Pancreas (tissue), 10 donors: ENCODE measurements at places on chromosomes 7 and 10. TPM values are rescaled to one million over a fixed set of nuclear protein-coding genes. Genes with fewer than 3 reads are reported as not detected.

DNA sequence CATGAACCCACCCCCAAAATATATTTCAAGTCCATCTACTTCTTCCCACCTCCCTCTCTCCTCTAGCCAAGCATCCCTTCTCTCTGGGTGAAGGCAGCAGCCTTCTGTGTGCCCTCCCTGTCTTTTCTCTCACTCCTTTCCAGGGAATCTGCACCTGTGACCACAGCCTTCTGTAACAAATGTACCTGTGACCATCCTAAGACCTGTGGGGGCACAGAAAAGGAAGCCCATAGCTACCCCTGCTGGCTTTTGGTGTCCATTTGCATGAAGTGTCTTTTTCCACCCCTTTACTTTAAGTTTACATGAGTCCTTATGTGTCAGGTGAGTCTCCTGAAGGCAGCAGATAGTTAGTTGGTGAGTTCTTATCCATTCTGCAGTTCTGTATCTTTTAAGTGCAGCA, 2.0 kb upstream of the TBXAS1 start:
- no peak overlapping the region for H3K4me3 ChIP-seq
- H3K4me1 ChIP-seq: no peaks in the 10 kb centered on the region
- H3K27me3 ChIP-seq: no peaks in the 10 kb centered on the region
- H3K36me3 ChIP-seq: no peaks in the 10 kb centered on the region
- H3K27ac ChIP-seq: no peak overlapping the region

DNA sequence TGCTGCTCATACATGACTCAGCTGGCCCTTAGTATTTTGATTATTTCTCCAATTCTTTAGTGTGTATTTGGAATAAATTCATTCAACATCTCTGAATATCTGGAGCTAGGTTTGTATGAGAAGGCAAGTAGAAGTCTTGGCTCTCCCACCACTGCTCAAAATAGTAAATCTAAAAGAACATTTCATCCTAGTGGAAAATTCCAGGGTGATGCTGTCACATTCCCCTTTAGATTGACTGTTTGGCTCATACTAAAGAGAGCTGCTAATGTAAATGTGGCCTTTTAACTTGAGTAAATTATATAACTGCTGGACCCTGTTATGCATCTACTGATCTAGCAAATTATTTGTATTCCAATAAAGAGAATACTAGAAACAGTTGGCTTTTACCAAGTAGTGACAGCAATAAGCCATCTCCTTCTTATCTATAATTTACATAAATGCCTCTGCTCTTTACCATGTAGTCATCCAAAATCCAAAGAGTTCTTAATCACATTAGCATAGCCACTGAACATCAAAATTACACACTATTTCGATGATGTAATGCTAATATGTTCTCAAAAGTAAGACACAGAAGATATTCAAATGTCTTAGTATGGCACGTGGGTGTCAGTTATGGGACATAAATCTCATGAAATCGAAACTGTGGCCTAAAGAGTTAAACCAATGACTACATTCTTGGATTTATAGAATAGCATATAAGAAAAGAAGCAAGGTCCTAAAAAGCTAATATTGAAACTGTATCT, 86.9 kb upstream of the KCND2 start:
- no peak overlapping the region for H3K4me3 ChIP-seq
- H3K36me3 ChIP-seq: no peaks in the 10 kb centered on the region
- DNase-seq: no peak
- H3K27me3 ChIP-seq: no peaks in the 10 kb centered on the region

GRCh38 chr10:61919646-61920215, 18.2 kb downstream of the ARID5B start:
- no peak overlapping the region for H3K27ac ChIP-seq
- no peaks in the 10 kb centered on the region for H3K36me3 ChIP-seq
- no peaks in the 10 kb centered on the region for H3K27me3 ChIP-seq
- H3K4me3 ChIP-seq: no peak overlapping the region

DNA sequence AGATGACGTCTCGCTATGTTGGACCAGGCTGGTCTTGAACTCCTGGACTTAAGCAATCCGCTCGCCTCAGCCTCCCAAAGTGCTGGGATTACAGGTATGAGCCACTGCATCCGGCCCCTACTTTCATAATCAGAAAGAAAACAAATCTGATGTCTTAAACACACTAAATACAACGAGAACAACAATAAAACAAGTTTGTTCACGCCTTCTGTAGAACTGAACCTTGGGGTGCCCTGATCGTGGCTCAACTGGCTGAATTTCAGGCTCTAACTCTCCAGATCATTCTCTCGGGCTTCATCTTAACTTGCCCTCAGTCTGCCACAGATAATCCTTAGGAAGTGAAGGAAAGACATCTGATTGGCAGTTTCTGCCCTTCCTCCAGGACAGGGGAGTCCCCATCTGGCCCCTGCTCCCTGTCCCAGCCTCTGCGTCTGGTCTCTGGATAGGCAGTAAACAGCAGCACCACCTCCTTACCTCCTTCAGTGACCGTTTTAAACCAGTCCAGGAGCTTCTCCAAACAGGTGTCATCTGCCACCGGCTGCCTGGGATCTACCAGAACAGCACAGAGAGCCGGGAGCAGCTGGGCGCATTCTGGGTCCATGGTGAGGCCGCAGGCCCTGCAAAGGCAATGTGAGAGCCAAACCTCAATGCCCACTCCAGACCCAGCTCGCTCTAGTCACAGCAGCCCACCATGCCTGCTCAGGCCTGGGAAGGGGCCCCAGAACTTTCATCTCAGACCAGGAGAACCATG, 1.3 kb downstream of the BRAT1 start:
- H3K27ac ChIP-seq: no peak overlapping the region
- H3K36me3 ChIP-seq: no peaks in the 10 kb centered on the region

DNA sequence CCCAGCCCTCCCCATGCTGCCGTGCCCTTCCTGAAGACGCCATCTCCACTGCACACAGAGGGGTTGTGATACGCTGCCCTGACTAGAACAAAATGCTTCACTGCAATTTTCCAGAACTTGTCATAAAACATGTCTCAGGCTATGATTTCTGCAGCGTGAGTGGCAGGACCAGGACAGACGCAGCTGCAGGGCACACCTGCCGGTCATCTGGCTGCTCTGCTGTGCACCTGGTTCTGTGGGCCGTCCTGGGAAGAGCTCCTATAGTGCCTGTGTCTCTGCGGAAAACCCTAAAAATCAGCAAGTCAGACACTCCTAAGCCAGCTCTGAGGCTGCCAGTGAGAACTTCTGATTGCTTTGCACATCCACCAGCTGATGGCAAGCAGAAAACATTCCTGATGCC, 39.7 kb upstream of the DIP2C start:
- no peak overlapping the region for H3K4me3 ChIP-seq
- H3K4me1 ChIP-seq: no peaks in the 10 kb centered on the region
- no peak for DNase-seq
- no peaks in the 10 kb centered on the region for H3K36me3 ChIP-seq

- no peaks in the 10 kb centered on the region for H3K36me3 ChIP-seq
- peaks cover 6% of the 10 kb centered on the region for H3K4me1 ChIP-seq
- no peak for DNase-seq
- no peak overlapping the region for H3K27ac ChIP-seq
- no peak overlapping the region for H3K4me3 ChIP-seq
These were observed 11.1 kb downstream of the STK17A start for GRCh38 chr7:43594020-43594419.

GRCh38 chr10:9091530-9092093, 1037.1 kb downstream of the GATA3 start:
- H3K27me3 ChIP-seq: no peaks in the 10 kb centered on the region
- H3K4me1 ChIP-seq: no peaks in the 10 kb centered on the region
- no peak for DNase-seq
- no peak overlapping the region for H3K4me3 ChIP-seq
- no peaks in the 10 kb centered on the region for H3K36me3 ChIP-seq

NAPEPLD gene
- 6.0 TPM for total RNA-seq

MOSPD3 gene
- total RNA-seq: 10.7 TPM
